ENCODE measurements at places on chromosomes 3 and 15.
A peak's percentile ranks its signal among the peaks of the same experiment; 100 is the strongest.

DNA sequence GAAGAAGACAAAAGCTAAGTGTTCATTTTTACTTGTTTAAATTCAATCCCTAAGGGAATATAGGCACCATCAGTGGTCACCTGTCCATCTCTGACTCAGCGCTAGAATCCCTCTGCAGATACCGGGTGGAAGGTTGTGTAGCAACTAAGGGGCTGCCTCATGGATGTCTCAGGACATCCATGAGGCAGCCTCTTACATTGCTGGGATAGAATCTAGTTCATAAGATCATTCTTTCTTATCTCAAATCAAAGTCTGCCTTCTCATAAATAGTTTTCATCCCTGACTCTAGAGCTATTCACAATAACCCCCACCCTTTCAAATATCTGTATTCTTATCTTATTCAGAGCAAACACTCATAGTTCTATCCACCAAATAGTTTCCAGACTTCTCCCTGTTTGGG, 38.1 kb downstream of the HSPBAP1 start:
- DNase-seq: no peak

GRCh38 chr15:38602910-38603670, 38.5 kb upstream of the RASGRP1 start:
- DNase-seq: no peak

DNA sequence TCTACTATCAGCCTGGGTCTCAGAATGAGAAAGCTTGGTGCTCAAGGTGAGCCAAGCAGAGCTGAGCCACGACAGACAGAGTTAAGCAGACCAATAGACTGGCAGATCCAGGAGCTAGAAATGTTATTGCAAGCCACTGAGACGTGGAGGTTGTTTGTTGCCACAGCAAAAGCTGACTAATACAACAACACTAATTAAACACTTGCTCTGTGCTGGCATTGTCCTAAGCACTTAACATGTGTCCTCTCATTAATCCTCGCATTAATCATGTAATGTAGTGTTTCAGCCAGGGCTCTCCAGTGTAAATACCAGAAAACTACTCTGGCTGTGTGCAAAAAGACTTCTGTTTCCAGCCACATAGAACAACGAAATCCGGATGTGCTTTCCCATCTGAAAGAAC, 11.6 kb upstream of the SPSB4 start:
- DNase-seq: no peak

- DNase-seq: no peak
Measured at GRCh38 chr3:140610544-140610943, 67.3 kb upstream of the TRIM42 start.

DNA sequence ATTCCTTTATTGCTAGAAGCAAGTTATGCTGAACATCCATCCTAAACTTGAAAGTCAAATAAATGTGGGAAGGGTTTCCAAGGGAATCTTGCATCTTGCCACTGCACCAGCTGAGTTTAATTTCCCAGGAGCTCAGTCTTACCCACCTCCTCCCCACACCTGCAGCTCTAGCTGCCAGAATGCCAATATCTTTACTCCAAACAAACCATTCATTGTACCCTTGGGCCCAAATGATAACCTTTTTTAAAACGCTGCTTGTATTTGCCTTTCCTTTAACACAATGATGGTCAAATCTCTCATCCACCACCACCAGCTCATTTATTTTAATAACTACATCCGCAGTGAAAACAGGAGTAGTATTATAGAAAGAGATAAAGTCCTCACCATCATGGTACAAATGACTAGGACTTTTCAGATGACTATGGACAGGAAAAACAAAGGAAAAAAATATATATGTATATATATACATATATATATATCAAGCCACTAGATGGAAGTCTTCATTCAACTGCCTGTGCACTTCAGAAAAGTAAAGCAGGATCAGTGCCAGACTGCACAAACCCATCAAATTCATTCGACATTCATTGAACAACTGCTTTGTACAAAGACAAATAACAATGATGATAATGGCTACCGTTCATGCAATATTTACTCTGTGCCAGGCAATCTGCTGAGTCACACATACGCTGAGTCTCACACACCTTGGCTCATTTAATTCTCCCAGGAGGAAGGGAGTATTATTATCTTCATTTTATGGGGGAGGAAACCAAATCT, 44.0 kb downstream of the BFSP2 start:
- DNase-seq: no peak

DNA sequence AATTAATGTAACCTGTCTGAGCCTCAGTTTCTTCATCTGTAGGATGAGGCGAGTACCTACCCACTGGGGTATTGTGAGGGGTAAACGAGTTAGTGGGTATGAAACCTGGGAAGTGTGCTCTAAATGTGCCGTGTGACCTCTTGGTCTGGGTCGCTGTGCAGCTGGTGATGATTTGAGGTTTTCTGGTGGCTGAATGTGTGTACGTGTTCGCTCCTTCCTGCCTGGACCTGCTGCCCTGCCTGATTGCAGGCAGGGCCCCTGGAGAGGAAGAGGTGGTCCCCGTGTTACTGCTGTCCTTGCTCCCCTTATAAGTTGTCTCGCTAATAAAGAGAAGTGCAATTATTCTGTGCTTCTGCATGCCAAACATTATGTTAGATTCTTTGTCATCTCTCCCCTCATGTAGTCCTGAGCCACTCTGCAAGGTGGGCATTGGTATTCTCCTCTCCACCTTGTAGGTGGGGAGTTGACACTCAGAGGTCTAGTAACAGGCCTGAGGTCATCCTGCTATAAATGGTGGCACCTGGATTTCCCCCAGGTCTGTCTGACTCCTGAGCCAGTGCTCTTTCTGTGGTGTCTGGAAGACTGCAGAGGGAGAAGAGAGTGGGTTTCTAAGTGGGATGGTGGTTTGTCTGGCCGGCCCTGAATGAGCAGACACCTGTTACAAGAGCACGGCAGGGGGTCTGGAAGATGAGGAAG, 15.7 kb downstream of the PDIA5 start:
- DNase-seq: peak; percentile 33

GRCh38 chr3:58335652-58335947, 2.9 kb downstream of the PXK start:
- DNase-seq: peak; percentile 53

DNA sequence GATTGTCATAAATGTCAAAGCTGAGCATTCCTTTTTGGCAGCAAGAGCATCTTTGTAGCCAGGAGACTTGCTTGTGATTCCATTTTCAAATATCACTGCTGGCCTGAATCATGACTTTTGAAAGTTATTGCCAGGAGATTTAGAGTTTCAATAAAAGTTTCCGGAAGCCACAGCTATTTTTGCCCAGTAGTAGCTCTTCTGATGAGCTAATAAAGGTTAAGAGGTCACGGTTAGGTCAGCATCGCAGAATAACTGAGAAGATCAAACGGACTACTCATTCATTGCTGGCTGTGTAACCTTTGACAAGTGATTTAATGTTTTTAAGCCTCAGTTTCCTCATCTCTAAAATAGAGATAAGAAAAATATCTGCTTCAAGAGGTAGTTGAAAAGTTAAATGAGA, 105.1 kb upstream of the ETV5 start:
- no peak for DNase-seq

- DNase-seq: no peak
Measured at GRCh38 chr3:115380883-115381572, 233.9 kb upstream of the ZBTB20 start.

DNA sequence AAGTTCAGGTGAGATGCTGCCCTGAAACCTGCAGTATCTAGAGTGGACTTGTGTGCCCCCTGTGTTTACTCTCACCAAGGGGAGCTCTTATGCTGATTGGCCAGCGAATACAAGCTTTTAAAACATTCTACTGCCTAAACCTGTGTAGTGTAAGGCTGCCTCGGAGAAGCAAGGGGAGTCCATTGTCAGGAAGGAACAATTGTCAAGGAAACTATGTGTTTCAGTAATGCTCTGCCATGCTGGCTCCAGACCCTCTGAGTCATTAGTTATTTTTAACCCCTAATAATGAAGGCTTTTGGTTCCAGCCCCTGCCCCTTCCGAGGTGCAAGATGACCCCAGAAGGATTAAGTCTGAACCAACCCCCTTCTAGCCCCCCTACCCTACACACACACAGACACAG, 66.1 kb upstream of the CHMP2B start:
- no peak for DNase-seq

DNA sequence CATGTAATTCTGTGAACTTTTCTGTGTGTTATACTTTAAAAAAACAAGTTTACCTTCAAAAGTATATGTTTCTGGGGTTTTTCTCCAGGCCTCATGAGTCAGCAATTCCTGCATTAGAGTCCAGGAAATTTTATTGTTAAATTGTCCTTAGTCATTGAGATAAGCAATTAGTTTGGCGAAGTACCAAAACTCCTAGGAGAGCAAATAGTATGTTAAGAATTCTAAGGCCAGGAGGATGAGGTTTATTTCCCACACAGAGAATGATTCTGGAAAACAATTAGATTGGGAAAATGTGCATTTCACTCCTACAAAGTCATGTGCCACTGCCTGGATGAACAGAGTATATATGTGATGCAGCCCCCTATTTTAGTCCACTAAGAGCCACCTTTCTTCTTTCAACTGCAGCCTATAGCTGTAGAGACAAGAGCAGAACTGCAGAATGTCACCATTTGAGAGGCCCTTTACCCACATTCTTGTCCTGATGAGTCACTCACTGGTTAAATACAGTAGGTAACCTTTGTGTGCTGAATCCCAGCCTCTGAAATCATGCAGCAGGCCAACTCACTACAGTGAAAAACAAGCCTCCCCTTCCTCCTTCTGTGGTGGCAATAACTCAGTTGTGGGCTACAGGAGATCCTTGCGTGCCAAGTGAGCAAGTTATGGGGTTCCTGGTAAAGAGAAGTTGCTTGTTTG, 452.8 kb upstream of the THBS1 start:
- no peak for DNase-seq

DNA sequence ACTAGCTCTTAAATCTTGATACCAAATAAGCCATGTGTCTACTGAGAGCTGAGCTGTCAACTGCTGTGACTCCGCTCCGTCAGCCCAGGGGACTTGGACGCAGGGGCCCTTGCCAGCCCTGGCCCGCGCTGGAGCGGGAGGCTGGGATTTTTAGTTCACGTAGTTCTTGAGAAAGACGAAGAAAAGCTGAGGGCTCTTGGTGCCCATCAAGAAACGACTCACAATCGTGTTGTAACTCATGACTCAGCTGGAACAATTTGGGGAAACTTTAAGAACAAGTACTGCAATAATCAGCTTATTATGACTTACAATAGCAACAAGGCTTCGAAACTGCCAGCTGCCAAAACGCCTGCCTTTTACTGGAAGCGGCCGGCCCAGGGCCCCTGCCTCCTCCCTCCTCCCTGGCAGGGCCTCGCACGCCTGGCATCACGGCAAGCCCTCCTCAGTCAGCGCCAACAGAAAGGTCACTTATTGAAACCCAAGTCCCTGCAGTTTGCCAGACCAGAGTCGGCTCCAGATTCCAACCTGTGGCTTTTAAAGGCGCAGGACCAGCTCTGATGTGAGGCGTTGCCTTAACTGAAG, 60.3 kb downstream of the RGMA start:
- DNase-seq: peak; percentile 33

DNA sequence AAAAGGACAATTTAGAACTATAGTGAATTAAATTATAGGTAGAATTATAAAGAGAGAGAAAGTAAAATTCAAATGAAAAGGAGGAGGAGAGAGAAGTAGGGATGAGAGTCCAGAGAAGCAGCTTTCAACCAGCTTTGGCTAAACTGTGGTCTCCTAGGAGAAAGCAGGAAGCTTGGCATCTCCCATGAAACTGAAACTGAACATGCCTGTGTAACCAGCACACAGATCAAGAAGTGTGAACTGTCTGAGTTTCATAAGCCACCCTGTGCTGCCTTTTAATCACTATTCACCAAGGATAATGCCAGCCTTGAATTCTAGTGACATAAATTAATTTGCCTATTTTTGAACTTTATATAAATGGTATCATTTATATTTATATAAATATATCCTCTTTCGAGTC, 128.5 kb downstream of the MYRIP start:
- no peak for DNase-seq

GRCh38 chr3:120129051-120129450, 34.8 kb upstream of the GSK3B start:
- no peak for DNase-seq

- DNase-seq: no peak
Measured at GRCh38 chr3:170522201-170522600, 63.7 kb downstream of the SLC7A14 start.

- no peak for DNase-seq
Measured at GRCh38 chr15:74504418-74504817, 36.6 kb upstream of the ARID3B start.

DNA sequence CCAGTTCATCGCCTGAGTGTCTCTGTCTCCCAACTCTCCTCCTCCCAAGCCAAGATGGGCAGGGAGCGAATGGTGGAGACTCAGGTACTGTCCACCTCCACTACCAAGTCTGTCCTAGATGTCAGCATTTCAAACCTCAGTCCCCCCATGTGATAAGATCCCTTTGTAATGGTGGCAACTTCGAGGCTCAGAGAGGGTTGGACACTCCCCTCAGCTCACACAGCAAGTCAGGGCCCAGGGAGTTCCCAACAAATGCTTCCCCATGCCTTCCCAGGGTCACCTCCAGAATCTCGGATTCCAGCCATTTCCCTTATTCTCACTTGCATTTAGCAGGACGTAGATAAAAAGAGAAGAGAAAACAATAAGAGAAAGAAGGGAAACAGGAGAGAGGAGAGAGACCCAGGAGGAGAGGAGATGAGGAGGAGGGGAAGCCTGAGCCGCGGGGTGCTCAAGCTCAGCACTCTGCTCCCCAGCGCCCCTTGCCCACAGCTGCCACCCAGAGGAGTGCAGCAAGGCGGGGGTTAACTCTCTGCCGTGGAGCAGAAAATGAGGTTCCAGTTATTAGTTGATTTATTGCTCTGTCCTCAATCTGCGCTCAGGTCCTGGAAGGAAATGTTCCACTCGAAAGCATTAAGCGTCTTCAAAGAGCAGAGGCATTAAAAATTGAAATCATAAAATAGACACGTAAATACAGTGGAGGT, 84.1 kb upstream of the LINGO1 start:
- no peak for DNase-seq

DNA sequence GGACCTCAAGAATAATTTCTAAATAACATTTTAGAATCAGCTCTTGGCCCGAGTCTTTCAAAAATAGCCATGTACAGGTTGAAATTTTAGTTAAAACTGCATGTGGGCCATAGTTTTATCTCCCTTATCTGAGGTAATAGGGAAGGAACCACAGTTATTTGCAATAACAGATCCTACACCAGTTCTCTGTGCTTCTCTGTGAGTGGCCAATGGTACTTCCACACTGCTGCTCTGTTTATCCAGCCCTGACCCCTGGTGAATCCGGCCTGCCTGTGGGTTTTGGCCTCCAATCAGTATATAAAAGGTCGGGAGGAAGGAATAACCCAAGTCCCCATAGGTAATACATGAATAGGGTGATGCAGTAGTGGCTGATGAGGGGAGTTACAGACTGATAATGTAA, 48.0 kb upstream of the TNIK start:
- no peak for DNase-seq

- DNase-seq: peak; percentile 7
Measured at GRCh38 chr3:52851348-52851747, 16.5 kb upstream of the MUSTN1 start.

- DNase-seq: no peak
Measured at GRCh38 chr3:55742022-55742831, 255.1 kb upstream of the WNT5A start.
